ENCODE measurements at places on chromosomes 7 and 10.

GRCh38 chr7:99918959-99919813 is at the start of gene TRIM4:
Gene TRIM4, minus strand, starts transcription at chr7:99919530. Its CDS starts 129 bp downstream, at chr7:99919401.
- no peak for DNase-seq

DNA sequence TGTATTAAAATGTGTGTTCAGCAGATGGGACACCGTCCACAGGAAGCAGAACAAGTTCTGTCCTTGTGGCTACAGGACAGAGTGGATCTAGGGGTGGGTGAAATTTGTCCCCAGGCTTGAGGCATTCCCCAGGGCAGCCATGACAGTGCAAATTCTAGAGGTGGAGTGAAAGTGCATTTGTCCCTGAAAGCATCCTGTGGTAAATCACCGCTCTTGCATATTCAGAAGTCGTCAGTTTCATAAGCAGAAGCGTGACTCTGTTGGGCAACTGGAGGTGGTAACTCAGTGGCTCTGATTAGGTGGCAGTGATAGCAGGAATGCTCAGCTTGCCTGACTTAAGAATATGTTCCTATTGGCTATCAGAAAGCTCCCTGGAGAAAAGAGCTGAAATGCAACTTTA is 96.6 kb downstream of the SNX10 start:
- no peak for DNase-seq

DNA sequence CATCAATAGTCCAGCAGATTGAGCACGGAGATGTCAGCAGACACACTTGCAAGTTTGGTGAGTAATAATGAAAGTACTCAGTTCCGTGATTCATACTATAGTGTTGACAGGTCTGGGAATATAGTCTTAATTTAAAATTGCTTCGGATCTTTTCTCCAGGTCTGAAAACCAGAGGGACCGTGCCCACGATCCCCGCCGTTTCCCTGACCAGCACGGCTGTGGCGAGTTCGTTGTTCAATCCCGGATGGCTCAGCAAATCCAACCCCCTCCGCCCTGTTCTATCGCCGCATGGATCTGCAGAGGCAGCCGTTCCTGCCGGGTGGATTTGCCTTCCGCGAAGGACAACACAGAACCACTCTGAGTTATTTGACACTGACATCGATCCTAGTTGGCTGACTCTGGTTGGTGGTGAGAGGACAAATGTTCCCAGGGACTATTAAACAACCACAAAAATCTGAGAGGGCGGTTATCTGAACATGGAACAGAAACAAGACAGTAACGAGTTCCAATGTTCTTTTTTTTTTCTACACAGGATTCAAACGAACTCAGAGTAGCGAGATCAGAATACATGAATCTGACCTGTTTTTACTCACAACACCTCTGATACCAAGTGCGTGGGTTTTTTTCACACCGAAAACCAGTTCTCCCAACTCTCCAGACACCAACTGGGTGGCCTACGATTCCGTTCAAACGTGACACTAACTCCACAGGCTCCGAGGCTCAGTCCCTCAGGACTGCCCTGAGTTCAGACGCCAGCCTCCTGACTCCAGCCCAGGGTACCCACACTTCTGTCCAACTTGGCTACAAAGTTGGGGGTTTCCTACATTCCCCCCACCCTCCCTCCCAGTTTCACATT is 52.7 kb downstream of the RBM17 start:
- no peak for DNase-seq

GRCh38 chr7:7435978-7436377 is 99.7 kb downstream of the COL28A1 start:
- DNase-seq: no peak

- no peak for DNase-seq
Measured at GRCh38 chr7:39882148-39882784, 67.8 kb upstream of the CDK13 start.

DNA sequence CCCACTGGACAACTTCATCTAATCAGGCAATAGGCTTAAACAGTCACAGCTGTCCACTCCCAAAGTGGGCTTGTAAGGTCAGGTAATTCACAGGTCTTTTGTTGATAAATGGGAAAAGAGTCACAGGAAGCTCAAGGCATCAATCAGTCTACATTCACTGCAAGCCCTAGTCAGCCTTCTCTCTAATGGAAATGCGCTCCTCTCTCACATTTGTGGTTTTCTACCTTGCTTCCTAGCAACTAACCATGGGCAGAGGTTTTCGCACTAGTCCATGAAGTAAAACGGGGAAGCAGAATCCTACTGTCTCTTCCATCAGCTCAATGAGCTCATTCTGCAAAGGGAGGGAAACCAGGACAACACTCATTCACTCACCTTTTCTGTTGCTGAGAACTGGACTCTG is 53.5 kb upstream of the APBB1IP start:
- no peak for DNase-seq

DNA sequence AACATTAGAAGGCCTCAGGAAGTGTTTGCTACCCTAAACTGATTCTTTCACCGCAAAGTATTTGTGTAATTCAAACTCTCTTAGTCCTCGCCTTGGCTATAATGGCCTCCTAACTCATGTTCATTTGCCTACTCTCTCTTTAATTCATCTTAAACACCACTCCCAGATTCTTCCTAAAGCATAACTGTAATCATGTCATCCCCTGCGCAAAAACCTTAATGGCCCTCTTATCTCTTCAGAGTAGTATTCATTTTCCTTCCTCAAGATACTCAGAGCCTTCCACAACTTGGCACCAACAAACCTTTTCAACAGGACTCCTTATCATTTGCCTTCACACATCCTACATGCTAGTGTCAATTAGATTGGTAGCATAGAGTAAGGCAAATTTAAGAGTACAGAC is 42.9 kb downstream of the CSTF2T start:
- no peak for DNase-seq

GRCh38 chr10:29176845-29177832 is 111.7 kb upstream of the LYZL1 start:
- DNase-seq: no peak

- no peak for DNase-seq
Measured at GRCh38 chr10:106226828-106227227, 937.7 kb downstream of the SORCS1 start.

DNA sequence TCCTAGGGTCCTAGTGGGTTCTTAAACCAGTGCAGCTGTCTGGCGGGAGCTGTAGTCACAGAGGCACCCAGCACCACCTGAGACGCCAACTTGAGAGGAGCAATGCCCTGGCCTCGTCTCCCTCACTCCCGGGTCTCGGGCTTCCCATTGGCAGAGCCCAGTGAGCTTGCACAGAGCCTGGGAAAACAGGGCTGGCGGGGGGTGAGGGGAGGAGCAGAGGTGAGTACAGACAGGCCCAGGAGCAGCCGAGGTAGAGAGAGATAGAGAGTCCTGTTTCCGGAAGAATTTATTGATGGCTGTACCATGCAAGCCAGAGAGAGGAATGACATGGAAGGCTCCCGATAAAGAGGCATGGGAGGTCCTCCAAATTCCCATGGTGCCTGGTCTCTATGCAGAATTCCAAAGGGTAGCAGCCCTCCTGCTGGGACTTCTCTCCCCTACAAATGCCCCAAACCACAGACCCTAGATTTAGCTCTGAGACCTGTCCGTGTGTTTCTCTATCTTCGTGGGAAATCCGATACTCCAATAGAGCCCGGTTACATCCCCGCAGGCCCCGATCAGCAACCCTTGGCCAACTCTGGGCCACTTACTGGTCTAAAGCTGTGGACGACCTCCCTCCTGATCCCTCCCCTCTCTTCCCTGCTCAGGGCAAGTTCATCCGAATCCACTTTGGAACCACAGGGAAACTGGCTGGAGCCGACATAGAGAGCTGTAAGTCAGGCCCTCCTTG is 20.3 kb upstream of the MYH16 start:
- no peak for DNase-seq

DNA sequence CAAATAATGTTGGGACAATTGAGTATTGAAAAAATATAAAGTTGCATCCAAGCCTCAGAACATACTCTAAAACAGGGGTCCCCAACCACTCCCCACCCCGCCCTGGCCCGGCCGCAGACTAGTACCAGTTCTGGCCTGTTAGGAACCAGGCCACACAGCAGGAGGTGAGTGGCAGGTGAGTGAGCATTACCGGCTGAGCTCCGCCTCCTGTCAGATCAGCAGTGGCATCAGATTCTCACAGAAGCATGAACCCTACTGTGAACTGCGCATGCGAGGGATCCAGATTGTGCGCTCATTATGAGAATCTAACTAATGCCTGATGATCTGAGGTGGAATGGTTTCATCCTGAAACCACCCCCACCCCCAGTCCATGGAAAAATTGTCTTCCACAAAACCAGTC is 19.4 kb downstream of the HIPK2 start:
- DNase-seq: no peak

DNA sequence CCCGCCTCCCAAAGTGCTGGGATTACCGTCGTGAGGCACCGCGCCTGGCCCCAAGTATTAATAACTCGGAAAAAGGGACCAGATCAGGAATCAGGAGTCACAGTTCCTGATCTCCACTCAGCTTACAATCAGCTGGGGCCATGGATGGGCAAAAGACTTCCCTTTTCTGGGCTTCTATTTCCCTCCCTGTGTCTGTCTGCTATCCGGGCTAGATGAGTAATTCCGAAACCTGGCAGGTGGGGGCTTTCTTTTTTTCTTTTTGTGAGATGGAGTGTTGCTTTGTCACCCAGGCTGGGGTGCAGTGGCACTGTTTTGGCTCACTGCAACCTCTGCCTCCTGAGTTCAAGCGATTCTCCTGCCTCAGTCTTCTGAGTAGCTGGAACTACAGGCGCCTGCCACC is 11.6 kb downstream of the RPS24 start:
- DNase-seq: no peak

GRCh38 chr10:8006274-8006999 is 48.1 kb upstream of the GATA3 start:
- DNase-seq: no peak
